ENCODE measurements at places on chromosomes 2 and 18.

GRCh38 chr18:77038182-77038858, 94.3 kb downstream of the MBP start:
- DNase-seq, result no peak

GRCh38 chr2:109609352-109610024, 4.3 kb downstream of the SEPTIN10 start:
- DNase-seq, result no peak

GRCh38 chr2:60979231-60979630, 38.3 kb upstream of the PEX13 start:
- DNase-seq, result no peak

- DNase-seq, result no peak
Observed at GRCh38 chr2:153532140-153532539, 53.6 kb upstream of the RPRM start.

DNA sequence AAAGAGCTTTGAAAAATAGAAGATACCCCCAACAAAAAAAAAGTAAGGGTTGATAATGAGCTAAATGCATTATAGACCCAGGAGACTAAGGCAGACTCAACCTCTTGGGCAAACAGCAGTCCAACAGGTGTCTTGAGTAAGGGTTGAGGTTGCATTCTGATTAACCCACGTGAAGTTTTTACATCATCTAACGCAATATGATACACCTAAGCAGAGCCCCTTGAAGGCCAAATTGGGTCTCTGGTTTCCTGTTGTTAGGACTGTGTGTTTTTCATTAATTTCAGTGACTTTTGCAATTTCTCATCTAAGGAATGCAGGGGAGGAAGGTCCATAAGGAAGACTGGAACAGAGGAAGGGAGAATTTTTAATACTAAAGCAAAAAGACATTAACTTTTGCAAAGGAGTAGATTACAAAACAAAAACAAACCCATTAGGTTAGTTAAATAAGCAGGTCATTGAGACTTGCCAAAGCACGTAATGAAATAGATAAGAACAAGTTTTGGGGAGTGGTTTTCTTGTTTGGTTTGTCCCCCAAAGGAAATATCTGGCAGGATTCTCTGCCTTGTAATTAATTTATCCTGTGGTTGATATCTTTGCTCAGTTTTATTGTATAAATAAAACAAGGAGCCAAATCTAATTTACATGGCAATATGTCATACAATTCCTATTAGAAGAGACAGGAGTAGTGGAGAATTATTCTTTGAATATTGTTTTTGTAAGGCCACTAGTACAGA, 244.3 kb downstream of the ETAA1 start:
- DNase-seq, result no peak

DNA sequence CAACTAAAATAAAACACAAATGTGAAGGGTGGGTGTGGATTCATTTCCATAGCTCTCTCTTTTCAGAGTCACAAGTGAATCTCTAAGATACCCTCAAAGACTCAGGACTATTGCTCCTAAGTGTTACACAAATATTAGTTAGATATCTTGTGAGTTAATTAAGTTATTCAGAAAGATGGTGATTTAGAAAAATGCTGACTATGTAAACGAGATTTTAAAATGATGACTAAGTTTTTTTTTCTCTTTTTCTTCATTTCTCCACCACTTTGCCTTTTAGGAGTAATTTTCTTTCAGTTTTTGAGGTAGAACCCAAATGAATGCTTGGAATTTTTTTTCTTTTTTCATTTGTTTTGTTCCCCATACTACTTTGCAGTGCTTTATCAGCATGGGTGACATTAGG, 479.7 kb downstream of the SPAG16 start:
- no peak for DNase-seq

- no peak for DNase-seq
Observed at GRCh38 chr2:220961143-220961860, 610.8 kb downstream of the EPHA4 start.

GRCh38 chr2:63658176-63658968, 69.6 kb downstream of the MDH1 start:
- no peak for DNase-seq

DNA sequence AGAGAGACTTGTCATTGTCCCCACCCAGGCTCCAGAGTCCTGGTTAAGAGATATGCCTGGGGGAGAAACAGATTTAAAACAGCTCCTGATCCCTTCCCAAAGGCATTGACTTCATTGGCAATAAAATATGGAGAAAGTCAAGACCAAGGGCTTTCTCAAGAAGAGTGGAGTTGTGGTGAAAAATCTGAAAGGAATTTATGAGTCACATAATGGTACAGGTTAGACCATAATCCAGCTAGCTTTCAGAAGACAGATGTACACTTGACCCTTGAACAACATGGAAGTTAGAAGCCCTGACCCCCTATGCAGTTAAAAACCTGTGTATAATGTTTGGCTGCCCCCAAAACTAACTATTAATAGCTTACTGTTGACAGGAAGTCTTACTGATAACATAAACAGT, 599.1 kb upstream of the SOX11 start:
- no peak for DNase-seq

- DNase-seq, result no peak
Observed at GRCh38 chr2:224309176-224309575, 92.7 kb downstream of the FAM124B start.

DNA sequence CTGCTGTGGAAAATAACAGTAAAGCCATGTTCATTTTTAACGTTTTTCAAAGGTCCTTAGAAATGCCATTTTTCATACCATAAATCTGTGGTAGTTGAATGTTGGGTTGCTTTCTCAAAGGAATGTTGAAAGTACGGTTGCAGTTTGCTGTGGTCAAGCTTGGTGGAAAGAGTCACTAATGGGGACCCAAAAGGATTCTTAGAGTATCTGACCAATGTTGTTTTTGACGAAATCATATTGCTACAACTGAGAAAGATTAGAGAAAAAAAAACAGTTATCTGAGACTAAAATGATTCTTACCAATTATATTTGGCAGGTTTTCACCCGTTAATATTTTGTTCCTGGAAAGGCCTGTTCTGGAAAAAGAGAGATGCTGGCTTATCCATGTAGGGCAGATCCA, 439.5 kb upstream of the ETAA1 start:
- DNase-seq, result no peak

GRCh38 chr2:153074207-153074606, 355.8 kb downstream of the ARL6IP6 start:
- DNase-seq, result no peak

- no peak for DNase-seq
Observed at GRCh38 chr2:85215448-85216401, 82.5 kb downstream of the TCF7L1 start.

- DNase-seq, result no peak
Observed at GRCh38 chr18:24629921-24630320, 169.5 kb downstream of the HRH4 start.

DNA sequence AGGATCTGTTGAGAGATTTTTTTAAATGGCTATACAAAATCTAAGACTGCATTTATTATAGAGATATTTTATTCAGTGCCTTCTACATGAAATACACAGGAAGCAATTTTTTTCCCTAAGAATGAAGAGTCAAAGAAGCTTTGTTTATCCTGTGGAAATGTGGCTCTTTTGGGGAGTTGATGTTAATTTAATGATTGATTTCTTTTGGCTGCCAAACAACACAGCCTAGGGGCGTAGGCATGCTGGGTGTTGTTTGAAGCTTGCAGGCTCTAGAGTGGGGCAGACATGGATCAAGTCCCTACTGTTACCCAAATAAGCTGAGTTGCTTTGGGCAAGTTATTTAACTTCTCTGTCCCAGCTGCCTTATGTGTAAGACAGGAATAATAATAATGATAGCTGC, 21.1 kb upstream of the PLEK start:
- no peak for DNase-seq

GRCh38 chr18:48371854-48372602, 37.2 kb downstream of the ZBTB7C start:
- no peak for DNase-seq

GRCh38 chr2:134594399-134594798, 124.4 kb downstream of the TMEM163 start:
- no peak for DNase-seq

DNA sequence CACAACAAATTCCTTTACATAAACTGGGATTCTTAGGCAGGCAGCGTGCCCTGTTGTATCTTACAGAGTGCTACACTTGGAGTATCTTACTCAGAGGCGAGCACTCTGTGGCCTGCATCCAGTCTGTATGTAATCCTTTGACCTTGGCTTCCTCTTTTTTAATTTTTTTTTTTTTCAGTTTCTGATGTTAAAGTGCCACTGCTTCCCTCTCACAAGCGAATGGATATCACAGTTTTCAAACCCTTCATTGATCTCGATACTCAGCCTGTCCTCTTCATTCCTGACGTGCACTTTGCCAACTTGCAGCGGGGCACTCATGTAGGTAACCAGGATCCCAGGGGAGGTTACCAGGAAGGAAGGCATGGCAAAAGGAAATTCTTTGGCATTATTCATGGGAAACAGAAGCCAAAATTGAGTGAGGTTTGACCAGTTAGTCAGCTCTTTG, 40.4 kb downstream of the GRHL1 start:
- no peak for DNase-seq

DNA sequence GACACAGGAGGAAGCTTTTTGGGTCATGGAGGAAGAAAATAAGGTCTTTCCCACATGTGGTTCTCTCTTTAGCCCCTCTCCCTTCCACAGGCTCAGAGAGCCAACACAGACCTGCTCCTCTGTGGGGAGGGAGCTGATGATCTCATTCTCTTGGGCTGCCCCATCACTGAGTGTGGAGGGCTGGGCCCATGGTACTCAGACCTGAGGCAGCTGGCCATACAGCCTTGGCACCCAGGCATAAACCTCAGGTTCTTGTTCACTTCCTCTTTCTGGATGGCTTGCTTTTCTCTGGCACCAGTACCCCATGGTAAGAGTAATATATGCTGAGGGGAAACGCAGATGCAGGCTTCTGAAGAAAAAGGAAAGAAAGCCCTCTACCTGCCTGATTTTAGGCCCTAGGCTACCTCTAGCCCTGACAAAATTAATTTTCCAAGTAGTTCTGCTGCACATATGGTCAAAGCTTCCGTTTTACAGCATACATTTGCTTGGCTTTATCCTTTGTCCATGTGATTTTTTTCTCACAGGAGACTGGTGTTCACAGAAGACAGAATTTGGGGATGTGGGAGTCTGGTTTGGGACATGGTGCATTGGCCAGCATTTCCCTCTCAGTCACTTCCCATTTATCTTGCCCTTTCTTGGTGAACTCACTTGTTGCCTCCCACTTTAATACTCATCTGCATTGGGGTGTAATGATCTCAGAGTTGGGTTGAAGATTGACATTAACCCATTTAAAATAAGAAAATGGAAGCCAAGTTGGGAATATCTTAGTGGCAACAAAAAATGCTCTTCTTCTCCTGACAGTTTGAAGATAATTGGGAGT, 11.1 kb downstream of the DHRS9 start:
- no peak for DNase-seq

DNA sequence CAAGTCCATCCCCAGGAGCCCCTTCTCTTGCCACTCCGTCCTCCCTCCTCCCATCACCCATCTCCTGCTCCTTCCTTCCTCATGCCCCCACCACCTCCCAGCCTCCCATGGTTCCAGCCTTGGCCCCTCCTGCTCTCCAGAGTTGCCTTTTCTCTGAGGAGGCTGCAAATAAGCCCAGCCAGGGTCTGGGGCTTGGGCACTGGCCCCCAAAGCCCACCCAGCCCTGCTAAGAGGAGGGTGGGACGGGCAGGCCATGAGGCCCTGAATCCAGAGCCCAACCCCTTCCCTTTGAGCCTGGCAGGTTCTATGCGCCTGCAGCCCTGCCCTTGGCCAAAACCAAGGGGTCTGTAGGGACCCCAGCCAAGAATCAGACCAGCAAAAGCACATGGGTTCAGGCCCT, 71.6 kb downstream of the STPG4 start:
- DNase-seq, result no peak

GRCh38 chr2:28445448-28446258, 50.2 kb upstream of the PLB1 start:
- DNase-seq, result peak; percentile 22

GRCh38 chr2:212147921-212148513, 390.6 kb downstream of the ERBB4 start:
- no peak for DNase-seq

DNA sequence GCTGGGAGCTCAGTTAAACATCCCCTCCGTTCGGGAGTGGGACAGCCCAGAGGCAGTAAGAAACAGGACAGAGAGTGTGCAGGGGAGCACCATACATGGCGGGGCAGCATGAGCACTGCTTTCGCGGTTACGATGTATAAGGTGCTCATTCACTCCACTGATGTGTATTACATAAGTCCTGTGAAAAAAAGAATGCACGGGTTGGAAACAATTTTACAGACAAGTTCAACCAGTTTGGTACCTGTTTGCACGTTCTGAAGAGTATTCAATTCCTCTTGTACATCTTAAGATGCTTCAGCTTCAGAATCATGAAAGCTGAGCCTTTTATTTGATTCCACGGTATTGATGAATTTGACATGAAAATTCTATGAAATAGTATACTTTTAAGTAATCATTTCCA, 97.8 kb upstream of the NETO1 start:
- no peak for DNase-seq
